ENCODE measurements at places on chromosomes 4 and X.

- no peak for DNase-seq
Observed at GRCh38 chr4:8310306-8310705, 40.8 kb downstream of the HTRA3 start.

DNA sequence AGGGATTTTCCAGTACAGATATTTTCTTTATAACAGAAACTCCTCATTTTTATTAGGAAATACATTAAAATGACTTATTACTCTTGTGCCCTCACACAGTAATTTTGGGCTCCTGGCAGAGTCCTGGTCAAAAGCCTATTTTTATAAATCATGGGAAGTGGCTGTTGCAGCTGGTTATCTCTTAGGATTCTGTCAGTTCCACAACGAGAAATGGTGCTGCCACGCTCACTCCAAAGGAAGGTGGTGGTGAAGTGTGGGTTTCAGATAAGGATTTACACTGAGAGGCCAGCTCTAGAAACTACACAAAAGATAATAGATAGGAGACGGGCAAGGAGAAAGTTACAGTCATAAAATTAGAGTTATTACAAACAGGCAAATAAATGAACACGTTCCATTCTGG lies 159.2 kb upstream of the FAM241A start:
- no peak for DNase-seq

DNA sequence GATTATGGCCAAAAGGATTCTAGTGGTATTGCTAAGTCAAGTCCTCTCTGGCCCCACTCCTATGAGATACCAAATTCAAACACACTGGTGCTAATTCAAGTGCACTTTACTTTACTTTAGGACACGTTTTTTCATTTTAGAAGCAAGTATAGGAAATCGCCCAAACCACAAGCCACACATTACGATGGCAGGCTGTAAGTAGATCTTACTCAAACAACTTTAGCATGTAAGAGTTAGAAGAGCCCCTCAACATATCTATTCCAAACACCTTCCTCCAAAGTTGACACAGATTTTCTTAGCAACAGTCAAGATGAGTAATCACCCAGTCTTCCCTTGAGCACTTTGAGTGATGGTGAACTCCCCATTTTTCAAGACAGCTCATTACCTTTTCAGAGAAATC lies 43.6 kb downstream of the DRD5 start:
- DNase-seq = no peak

DNA sequence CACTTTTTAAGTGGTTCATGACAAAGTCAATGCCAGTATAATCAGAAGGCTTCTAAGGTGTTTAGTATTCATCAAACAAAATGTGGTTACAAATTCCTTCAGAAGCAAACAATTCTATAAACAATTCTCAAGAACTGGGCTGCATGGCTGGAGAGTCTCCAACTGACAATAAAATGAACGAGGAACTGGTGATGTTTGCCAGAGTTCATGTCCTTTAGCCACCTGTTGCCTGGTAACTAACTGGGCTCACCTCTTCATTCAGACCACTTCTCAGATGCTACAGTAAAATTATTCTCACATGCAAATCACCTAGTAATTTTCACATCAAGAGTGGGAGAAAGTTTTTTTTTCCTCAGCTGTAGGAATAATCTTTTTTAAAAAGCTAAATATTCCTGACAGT lies 53.3 kb downstream of the CAMK2D start:
- no peak for DNase-seq

DNA sequence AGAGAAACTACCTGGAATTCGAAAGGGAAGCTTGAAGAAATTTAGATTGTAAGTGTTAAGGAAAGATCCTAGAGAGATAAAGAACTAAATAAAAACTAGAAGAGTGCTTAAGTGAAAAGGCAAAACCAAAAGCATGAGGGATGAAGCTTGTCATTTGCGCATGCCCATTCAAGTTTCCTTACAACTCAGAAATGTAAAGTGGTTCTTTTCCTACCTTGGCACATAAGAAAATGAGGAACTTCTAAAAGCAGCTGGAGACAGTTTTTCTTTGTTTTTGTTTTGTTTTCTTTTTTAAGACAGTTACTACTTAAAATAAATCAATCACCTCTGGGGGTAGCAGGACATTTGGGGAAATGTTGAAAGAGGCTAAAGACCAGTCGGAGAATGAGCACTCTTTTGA lies 1304.4 kb upstream of the PCDH7 start:
- no peak for DNase-seq

DNA sequence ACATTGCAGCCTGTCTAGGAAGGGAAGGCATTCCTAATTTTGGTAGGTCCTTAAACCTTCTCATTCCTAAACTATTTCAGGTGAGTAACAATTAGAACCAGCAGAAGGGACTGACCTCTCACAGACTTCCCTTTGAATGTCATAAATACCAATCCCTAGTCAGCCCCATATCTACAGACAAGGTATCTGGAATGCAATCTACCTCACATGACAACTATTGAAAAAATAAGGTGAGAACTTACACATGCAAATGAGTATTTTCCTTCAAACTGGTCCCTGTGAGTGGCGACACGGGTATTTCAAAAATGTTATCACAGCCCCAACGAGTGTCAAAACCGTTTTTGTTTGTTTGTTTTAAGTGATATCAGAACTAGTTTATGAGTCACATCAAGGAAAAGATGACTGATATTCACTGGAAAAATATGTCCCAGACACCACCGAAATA lies 102.4 kb upstream of the VCX2 start:
- DNase-seq = no peak

DNA sequence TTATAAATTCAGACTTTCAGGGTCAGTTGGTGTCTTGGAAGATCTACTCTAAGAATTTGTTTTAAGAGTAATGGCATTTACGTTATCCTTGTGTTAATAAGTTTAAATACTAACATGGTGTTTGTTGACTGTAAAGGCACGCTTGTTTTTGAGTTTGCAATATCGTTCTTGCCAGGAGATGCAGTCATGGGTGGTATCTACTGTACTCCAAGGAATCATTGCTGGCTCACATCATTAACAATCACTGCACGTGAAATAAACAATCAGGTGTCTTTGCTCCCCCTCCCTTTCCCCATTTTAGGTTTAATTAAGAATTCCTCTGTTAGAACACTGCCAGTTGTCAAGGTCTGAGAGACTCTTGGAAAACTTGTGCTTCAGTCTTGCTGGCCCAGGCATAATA lies 1.6 kb downstream of the HHIP start:
- DNase-seq = no peak

- no peak for DNase-seq
Observed at GRCh38 chrX:120823556-120823955, 52.1 kb downstream of the CT47B1 start.

DNA sequence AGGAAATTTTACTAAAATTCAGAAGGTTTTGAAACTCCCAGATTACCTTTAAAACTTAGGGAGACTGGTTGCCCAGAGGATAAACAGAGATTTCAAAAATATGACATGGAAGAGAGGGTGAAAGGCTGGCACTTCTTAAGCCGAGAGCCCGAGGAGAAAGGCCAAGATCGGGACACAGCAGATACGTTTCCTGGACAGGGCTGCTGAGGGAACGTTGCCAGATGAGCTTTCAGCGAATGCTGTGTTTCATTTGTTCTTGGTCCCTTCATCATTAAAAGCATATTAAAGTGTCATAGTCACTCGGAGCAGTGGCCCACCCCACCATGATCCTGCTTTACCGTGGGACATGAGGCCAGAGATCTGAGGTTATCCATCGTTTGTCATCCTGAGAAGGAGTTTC lies 37.9 kb upstream of the STOX2 start:
- DNase-seq = no peak

DNA sequence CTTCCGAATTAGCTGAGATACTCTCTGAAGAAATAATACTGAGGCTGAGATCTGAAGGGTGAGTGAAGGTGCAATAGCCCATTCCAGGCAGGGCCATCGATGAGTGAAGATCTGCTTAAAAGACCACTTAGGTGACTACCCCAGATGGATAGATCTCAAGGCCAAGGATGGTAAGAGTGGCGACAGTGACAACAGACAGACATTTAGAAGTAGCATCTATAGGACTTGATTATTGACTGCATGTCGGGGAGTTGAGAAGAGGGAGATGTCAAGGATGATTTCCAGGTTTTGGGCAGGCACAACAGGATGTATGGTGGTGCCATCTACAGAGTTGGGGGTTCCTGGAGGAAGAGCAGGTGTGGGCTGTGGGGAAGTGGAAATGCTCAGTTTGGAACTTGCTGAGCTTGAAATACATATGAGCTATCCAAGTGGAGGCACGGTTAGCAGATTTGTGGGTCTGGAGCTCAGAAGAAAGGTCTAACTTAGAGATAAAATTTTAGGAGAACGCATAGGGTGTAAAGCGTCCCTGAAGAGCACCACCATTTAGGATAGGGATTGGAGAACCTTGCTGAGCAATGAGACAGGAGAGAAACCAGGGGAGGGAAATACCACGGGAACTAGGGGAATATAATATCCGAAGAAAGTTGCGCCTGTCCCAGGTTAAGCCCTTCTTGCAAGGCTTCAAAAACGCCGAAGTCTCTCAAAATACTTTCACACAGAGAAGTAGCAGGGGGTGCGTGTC lies 688 bp downstream of the UFSP2 start:
- DNase-seq = no peak

DNA sequence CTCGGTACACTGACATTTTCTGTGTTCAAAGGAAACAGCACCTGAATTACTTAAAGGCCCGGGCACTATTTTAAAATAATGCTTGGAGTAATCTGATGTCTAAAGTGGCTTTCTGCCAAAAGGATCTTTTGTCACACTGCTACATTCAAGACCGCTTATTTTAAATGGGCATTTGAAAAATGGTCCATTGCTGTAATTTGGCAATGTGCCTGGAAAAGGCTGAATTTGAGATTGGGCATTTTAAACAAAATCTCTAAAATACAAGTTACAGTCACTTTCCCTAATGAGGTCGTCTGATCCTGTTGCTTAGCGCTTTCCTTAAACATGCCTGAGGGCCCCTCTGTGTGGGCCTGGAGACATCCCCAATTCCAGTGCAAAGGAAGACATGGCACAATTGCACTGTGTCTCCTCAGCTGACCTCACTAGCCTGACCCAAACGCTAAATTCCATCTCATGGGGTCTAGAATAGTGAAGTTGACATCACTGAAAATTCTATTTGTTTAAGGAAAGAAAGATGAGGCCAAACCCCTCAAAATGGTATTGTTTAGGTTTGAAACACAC lies 214.2 kb downstream of the GPC3 start:
- no peak for DNase-seq

DNA sequence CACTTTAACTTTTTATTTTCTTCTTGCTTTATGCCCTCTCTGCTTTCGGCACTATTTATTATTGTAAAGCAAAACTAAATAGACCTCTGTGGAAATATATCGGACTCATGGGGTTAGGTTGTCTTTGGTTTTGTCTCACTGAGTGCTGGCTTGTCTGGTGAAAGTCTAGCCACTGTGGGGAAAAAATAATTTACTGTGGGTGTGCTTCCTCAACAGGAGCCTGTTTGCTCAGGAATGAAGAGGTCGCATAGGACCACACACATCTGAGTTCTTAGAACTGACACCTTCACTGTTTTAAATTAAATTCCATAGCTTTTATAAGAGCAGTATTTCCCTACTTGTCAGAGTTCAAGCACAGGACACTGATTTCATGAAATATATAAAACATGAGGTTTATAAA lies 103.0 kb upstream of the BMPR1B start:
- DNase-seq = no peak

DNA sequence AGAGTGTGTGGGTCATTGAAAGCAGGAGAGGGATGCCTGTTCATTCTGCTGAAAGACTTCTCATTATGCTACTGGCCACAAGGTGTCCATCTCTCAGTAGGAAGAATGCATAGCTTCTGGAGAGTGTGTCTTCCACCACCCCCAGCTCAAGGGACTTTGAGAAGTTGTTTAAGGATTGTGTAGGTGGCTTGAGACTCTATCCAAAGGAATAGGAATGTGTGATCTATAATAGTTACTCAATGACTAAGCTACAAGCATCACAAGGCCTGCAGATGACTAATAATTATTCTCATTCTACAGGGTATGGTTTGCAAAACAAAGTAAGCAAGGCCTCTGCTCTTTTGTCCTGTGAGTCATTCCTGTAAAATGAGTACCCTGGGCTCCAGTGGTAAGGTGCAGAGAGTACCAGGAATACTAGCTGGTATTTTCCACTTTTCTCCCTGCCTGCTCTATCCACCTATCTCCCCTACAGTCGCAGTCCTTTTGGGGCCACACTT lies 279.8 kb upstream of the BOD1L1 start:
- no peak for DNase-seq

- DNase-seq = no peak
Observed at GRCh38 chrX:6021316-6022091, 207.2 kb downstream of the NLGN4X start.
